ENCODE measurements at places on chromosomes 1 and 21. TPM values are rescaled to one million over a fixed set of nuclear protein-coding genes. Genes with fewer than 3 reads are reported as not detected.

Gene F3
- total RNA-seq, result 12.9 TPM

Gene SPAG17
- 1.1 TPM for total RNA-seq

Gene SMIM1
- 15.4 TPM for total RNA-seq

Gene C1orf116
- total RNA-seq, result 0.62 TPM

Gene MORN1
- total RNA-seq, result 15.9 TPM

Gene KRTAP21-2
- not detected for total RNA-seq

Gene MCOLN2
- 0.73 TPM for total RNA-seq

Gene OR6K3
- total RNA-seq, result not detected

Gene KRTAP13-4
- total RNA-seq, result not detected

Gene TNFRSF18
- not detected for total RNA-seq

Gene NBPF4
- 0.18 TPM for total RNA-seq

Gene CRYBG2
- total RNA-seq, result not detected

Gene B3GALT5
- total RNA-seq, result 1.0 TPM

Gene PADI3
- total RNA-seq, result not detected

Gene RHBDL2
- total RNA-seq, result 1.2 TPM

Gene PROX1
- total RNA-seq, result 3.8 TPM

Gene HLX
- 35.9 TPM for total RNA-seq

Gene THEM5
- not detected for total RNA-seq

Gene DENND2D
- 2.3 TPM for total RNA-seq

Gene FAM76A
- total RNA-seq, result 26.6 TPM

Gene CNKSR1
- total RNA-seq, result 11.1 TPM

Gene COL11A1
- 30.1 TPM for total RNA-seq

Gene CRYAA
- total RNA-seq, result not detected

Gene CYP4Z1
- total RNA-seq, result 0.51 TPM

Gene DPT
- 105 TPM for total RNA-seq

Gene RASAL2
- total RNA-seq, result 29.5 TPM

Gene PDE9A
- total RNA-seq, result 0.59 TPM

Gene CFAP74
- total RNA-seq, result 1.0 TPM

Gene NBPF6
- total RNA-seq, result not detected

Gene PRAMEF2
- not detected for total RNA-seq

Gene C8A
- not detected for total RNA-seq

Gene FAM177B
- not detected for total RNA-seq

Gene SLC16A1
- total RNA-seq, result 76.3 TPM

Gene IGFN1
- total RNA-seq, result 5.4 TPM

Gene SPATA1
- total RNA-seq, result 3.5 TPM

Gene SH3BGR
- not detected for total RNA-seq

Gene ADGRL2
- 200 TPM for total RNA-seq

Gene BSND
- not detected for total RNA-seq

Gene OR2M3
- not detected for total RNA-seq

Gene LRIG2
- 7.2 TPM for total RNA-seq

Gene MAN1C1
- 8.2 TPM for total RNA-seq

Gene MXRA8
- total RNA-seq, result 91.8 TPM

Gene RNU1-1
- total RNA-seq, result 2,125 TPM

Gene ADAM30
- total RNA-seq, result not detected

Gene HSD11B1
- total RNA-seq, result 2.4 TPM

Gene GSTM5
- 0.51 TPM for total RNA-seq

Gene IARS2
- 50.2 TPM for total RNA-seq

Gene TRIM45
- 6.4 TPM for total RNA-seq

Gene DNAJC28
- 1.4 TPM for total RNA-seq

Gene SPRR2B
- total RNA-seq, result not detected
